ENCODE measurements at places on chromosomes 4 and X.

DNA sequence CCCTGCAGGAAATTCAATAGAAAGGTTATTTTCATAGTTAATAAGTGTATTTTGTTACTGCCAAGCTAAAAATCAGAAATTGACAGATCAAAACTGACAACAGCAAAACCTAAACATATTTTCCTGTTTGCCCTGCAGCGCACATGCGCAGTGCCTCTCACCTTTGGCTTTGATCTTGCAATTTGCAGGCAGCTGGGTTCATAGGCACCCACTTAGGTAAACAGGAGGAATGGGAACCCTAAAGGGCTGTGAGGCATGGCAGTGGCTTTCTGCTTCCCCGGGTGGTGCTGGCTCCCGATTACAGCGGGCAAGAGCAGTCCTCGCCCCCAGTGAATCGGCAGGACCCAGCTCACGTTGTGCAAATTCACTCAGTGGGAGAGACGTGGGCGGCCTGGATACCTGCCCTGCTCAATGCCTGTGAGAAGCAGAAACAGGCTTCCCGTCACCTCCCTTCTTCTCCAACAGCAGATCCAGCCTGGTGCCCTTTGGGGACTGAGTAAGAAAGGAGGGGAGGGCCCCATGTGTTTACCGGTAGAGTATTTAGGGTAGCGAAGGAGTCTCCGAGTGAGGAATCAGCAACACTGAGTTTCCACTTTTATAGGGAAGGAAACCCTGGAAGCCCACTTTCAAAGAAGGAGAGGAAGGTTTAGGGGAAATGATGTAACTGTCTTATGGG, 25.7 kb downstream of the CCKAR start:
- DNase-seq: no peak

DNA sequence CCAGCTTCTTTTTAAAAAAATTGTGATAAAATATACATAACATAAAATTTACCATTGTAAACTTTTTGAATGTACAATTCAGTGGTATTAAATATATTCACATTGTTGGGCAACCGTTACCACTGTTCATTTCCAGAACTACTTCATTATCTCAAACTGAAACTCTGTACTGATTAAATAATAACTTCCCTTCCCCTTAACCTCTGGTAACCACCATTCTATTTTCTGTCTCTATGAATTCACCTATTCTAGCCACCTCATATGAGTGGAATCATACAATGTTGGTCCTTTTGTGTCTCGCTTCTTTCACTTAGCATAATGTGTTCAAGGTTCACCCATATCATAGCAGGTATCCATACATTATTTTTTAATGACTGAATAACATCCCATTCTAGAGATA, 8.3 kb downstream of the GPR50 start:
- DNase-seq: no peak

DNA sequence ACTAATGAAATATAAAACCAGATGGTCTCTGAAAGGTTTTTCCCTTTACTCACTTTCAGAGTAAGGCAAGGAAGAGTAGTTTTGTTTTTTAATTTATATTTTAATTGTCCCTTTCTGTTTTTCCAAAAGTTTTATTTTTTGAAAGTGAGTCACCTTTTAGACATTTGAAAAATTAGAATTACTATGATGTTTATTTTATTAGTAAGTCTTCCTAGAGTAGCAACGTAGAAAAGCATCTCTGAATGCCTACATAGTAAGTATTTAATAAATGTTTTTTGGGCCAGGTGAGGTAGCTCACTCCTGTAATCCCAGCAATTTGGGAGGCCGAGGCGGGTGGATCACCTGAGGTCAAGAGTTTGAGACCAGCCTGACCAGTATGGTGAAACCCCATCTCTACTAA, 51.1 kb downstream of the TET2 start:
- no peak for DNase-seq

- no peak for DNase-seq
Observed at GRCh38 chr4:164261831-164262230, 492.1 kb upstream of the SMIM31 start.

- no peak for DNase-seq
Observed at GRCh38 chr4:128917781-128918180, 108.3 kb downstream of the JADE1 start.

DNA sequence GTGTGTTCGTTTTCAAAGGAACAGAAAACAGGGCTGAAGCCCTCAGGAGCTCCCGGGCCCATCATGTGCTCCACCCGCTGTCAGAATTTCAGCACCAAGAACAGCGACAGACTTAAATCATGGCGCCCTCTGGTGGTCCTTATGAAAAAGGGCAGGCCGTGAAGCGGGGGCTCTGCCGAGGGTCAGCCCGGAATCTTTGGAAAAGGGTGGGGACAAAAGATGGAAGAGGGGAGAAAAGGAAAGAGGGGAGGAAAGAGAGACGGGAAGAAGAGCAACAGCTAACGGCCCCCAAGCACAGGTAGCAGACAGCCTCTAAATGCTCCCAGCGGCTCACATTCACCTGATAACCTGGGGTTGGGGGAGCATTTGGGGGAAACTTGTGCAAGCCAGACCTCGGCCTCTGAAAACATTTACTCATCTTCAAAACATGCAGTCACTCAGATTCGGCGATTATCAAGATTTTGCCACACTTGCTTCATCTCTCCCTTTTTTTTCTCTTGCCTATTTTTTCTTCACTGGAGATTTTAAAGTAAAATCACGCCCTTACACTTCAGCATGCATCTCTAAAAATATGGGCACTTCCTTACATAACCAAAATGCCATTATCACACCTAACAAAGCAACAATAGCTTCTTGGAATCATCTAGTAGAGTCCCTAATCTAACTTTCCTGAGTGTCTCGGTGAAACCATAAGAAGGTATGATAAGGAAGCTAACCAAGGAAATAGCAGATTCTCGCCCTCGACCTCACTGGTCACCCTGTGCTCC, 28.1 kb upstream of the MAN2B2 start:
- DNase-seq: peak; percentile 18

- no peak for DNase-seq
Observed at GRCh38 chr4:135122457-135122856, 920.9 kb upstream of the PABPC4L start.

- DNase-seq: no peak
Observed at GRCh38 chr4:12588582-12588981, 895.6 kb downstream of the RAB28 start.
